ENCODE measurements at places on chromosomes 2 and 18.

GRCh38 chr18:48657447-48658120, 118.8 kb downstream of the CTIF start:
- DNase-seq: no peak

- DNase-seq: peak; percentile 2
Observed at GRCh38 chr18:6781142-6781714, 51.7 kb downstream of the ARHGAP28 start.

- DNase-seq: no peak
Observed at GRCh38 chr2:106184394-106184793, 9.7 kb downstream of the UXS1 start.

- no peak for DNase-seq
Observed at GRCh38 chr2:226213717-226214116, 585.9 kb downstream of the IRS1 start.
